ENCODE measurements at places on chromosomes 4 and X. TPM values are rescaled to one million over a fixed set of nuclear protein-coding genes. Genes with fewer than 3 reads are reported as not detected.

The EFHC2 gene
- total RNA-seq, result 4.4 TPM

The MAGEB17 gene
- total RNA-seq, result not detected

The BTK gene
- 3.1 TPM for total RNA-seq

The SATL1 gene
- total RNA-seq, result 0.82 TPM

The SMIM10L2A gene
- 6.0 TPM for total RNA-seq

All from camera-type eye (tissue), 1 donor.